GM04504 (cell line): ENCODE measurements at places on chromosomes 12 and 14.

DNA sequence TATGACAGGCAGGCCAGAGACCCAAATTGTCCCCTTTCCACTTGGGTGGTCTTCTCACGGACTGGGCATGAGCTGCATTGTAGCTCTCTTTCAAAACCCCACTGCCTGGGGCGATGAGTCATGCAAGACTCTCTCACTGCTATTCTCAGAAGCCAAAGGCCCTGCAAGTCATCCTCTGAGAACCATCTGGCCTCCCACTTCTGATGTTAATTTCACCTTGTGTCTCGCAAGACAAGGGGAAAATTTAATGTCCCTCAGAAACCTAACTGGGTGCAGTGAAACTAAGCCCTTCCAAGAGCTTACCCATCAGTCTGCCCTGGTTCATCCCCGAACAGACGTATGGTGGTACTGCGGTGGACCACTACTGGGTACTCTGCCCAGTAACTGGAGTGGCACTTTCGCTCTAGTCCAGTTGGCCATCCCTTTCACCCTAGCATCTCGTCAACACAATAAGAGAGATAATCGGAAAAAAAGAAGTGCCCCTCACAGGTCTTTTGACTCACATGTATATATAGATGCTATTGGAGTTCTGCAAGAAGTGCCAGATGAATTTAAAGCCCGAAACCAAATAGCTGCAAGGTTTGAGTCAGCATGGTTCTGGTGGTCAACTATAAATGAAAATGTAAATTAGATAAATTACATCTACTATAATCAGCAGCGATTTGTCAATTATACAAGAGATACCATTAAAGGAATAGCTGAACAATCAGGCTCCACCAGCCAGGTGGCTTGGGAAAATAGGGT is 31.3 kb upstream of the LALBA start:
- peak; percentile 19 for DNase-seq

GRCh38 chr14:24924544-24924943 is 125.4 kb downstream of the STXBP6 start:
- no peak for DNase-seq

DNA sequence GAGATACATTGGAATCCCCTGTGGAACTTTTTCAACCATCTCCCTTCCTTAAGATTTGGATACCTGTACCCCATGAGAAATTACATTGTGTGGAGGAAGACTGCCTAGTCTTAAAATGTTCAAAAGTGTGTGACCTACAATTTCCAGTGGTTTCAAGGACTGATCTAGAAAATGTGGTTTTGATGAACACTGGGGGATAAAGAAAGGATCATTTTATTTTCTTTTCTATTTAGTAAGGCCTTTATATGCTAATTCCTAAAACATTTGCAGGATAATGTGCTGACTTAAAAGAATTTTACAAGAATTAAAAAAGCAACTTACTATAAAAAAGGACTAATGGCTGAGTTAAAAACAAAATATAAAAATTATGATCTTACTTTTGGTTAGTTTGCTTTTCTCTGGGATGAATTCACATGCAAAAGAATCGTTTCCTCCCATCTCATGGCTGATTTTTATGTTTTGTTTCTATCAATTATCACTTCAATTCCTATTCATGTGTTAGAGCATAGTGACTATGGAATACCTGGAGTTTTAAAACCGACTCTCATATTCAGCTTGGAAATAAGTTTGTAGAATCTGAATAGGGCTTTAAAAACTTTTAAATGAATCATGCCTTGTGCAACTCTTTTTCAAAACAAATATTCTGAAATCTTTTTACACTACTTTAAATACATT is 39.9 kb upstream of the PYGL start:
- no peak for DNase-seq

- DNase-seq = no peak
These were observed 63.6 kb downstream of the TTLL5 start for GRCh38 chr14:75724414-75725204.

- no peak for DNase-seq
These were observed 166.3 kb upstream of the PTPRQ start for GRCh38 chr12:80277732-80278131.

- no peak for DNase-seq
These were observed 30.5 kb downstream of the PLXNC1 start for GRCh38 chr12:94178882-94179281.

- no peak for DNase-seq
These were observed 4.3 kb downstream of the SLC2A14 start for GRCh38 chr12:7868391-7868790.

DNA sequence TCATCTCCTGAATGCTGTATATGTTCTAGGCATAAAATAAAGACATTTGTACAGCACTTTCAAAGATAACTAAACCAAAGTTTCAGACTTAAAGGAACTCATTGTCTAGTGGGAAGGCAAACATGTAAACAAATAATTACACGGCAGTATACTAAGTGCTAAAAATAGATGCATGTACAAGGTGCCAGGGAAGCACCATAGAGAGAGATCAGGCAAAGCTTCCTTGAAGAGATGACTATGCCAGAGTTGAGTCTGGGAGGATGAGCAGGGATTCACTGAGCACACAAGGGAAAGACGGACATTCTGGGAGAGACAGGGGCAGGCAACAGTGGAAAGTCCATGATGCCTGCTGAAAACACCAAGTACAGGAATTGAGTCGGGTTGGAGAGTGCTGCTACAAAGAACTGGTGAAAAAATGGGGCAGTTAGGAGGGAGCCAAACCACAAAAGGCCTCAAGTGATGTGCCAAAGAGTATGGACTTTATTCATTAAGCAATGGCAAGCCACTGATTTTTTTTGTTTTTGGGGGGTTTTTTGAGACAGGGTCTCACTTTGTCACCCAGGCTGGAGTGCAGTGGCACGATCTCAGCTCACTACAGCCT is 26.8 kb downstream of the ANKS1B start:
- DNase-seq = no peak

DNA sequence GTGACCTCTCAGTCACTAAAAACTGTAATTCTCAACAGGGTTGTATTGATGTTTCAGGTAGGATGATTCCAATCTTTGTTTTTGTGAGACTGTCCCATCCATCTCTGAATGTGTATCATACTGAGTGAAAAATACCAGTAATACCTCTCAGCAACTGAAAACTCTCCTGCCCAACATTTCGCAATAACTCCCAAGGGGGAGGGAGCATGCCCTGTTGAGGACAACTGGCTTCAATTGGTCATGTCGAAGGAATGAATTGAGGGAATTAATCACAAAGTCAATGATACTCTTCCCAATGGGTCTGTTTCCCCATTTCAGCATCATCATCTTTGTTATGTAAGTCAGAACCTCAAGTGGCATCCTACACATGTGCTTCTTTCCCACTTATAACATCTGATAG is 102.4 kb upstream of the E2F7 start:
- DNase-seq = no peak

- DNase-seq = no peak
These were observed 459.6 kb downstream of the ZFP36L1 start for GRCh38 chr14:68333262-68333661.

DNA sequence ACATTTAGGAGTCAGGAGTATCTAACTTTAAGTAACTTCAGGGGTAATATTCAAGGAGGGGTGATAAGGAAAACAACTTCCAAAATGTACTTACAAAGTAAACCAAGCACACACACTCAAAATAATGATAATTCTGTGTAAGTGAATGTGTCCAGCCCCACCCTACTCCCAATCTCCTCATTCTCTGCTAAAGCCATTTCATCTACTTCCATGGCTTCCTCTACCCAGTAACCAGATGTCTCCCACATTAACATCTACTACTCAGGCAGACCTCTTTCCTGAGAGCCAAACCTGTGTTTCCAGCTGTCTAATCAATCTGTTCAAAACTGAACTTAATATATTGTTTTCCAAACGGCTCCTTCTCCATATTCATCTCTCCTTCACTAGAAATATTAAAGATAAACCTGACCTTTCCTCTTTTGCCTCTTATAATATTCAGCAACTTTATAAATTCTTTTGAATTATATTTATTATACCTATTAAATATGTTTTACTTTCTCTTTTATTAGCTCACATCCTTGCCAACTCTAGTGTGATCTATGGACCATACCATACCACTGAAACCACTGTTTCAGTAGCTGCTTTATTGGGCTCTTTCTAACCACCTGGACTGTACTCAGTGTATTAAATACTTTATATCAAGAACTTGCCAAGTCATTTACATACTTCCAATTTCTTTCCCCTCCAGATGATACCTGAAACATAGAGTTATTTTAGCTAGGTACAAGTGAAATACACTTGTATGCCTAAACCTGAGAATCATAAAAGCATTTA is 170.7 kb downstream of the PPFIA2 start:
- no peak for DNase-seq

DNA sequence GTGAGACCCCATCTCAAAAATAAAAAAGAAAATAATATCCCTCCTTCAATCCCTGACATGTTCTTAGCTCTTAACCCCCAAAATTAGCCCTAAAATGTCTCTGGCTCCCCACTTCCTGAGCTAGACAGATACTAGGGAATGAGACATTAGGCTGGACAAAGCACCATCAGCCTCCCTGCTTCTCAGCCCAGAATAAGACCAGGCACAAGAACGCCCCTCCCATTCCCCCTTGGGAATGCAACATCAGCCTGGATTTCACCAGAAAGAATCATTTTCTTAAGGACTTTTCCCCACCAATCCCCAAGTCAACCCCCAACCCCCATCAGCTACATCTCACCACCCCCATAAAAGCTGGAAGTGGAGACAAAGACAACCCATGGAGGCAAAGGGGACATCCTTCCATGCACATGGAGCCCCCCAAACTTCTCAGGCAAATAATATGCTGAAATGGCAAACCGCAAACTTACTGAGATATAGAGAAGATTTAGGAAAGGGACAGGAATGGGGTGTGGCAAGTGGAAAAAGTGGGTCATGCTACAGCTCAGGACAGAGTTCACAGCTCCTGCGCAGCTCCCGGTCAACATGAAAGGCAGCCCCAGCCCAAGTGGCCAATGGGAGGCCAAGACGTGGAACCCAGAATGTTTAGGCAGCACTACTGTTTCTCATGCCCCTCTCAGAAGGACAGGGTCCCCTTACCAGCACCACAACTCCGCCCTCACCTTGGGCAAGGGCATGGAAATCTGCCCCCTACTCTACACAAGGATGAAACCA is 2.7 kb downstream of the CHD4 start:
- no peak for DNase-seq

- peak; percentile 89 for DNase-seq
These were observed 114.0 kb downstream of the PLXNC1 start for GRCh38 chr12:94262228-94263010.

DNA sequence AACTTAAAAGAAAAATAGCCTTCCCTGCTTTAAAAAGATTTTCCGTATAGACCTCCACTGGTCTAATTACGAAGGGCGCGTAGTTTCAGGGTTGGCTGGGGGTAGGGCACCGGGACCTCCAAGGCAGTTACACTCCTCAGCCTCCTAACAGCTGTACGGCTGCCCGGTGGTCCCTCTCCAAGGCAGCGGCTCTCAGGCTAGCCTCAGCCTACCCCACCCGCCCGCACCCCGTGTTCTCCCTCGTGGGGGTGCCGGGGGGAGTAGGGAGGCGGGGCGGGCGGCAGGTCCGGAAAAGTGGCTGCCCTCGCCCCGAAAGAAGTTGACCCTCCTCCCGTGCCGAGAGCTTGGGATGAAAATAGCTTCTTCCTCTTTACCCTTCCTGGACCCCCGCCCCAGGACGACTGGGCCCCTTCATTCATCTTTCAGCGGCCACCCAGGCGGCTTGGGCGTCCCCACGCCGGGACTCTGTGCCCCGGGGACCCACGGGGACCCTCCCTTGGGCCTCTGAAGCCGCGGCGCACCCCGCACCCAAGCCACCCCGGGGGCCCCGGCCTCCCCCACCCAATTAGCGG is 991 bp upstream of the RCOR1 start:
- DNase-seq = no peak

GRCh38 chr12:120529641-120530417 is 871 bp upstream of the COQ5 start:
- no peak for DNase-seq

DNA sequence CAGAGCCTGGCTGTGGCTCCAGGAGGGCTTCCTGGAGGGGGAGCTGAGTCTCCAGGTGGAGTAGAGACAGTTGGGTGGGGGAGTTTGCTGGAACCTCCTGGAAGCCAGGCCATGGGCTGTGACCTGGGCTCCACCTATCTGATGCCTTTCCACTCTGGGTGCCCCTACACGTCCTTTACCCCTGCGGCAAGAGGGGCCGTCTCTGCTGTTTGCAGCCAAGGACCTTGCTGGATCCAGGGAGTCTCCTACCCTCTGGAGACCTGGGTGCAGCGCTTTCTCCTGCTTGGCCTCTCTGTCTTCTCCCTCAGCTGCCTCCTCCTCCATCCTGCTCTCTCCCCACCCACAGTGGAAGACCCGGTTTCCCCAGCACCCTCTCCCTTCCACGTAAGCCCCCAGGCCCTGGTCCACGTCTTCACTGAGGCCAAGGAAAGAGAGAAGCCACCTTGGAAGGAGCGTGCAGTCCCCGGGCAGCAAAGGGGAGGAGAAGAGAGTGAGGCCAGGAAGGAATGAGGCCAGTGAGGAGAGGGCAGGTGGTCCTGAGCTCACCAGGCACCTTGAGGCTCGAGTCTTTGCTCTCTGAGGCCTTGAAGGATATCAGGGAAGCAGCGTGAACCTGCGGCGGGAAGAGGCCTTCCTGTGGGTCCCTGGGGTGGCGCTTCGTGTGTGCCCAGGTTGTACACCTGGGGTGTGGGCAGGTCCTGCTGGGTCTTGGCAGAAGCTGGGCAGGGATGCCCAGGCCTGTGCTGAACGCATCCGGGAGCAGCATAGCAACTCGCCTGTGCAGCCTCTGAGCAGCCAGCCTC is 294.3 kb upstream of the RTL1 start:
- DNase-seq = no peak

DNA sequence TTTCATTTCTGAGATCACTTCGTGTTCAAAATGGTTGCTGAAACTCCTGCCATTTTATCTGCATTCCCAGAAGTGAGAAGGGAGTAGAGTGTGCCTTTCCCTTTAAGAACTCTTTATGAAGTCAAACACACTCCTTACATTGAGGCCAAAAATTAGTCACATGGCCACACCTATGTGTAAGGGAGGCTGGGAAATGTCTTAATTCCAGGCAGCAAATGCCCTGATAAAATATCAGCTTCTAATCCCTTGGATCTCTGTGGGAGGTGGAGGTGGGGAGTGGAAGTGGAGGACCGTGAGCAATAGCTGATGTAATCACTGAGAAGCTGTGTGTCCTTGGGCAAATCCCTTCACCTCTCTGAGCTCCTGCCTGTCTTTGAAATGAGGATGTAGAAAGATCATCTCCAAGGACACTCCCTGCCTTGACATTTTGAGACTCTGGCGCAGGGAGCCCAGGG is 22.7 kb upstream of the ANKRD9 start:
- DNase-seq = no peak

- DNase-seq = no peak
These were observed 129.9 kb downstream of the GRIP1 start for GRCh38 chr12:66549050-66549389.

GRCh38 chr12:40921563-40922163 is 229.4 kb downstream of the CNTN1 start:
- no peak for DNase-seq

DNA sequence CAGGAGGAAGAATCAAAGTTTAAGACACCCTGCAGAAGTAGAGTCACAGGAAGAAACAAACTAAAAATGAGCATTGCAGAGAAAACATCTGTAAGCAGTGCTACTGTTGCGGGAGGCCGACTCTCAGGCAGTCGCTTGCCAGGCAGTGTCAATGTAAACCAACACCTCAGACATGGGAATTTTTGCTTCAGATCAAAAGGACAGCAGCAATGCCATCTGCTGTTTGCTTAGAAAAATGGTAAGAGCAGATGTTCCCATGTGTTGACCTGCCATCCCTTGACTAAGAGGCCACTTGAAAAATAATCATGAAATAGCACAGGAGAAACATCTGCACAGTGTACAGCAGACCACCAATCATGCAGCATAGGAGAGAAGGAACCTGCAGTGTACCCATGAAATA is 196.6 kb downstream of the SLC25A21 start:
- no peak for DNase-seq

- no peak for DNase-seq
These were observed 42.0 kb downstream of the KITLG start for GRCh38 chr12:88538250-88538649.
